ENCODE measurements at places on chromosomes 1 and 21. TPM values are rescaled to one million over a fixed set of nuclear protein-coding genes. Genes with fewer than 3 reads are reported as not detected.
A peak's percentile ranks its signal among the peaks of the same experiment; 100 is the strongest.

Gene NTNG1
- total RNA-seq, result not detected

Gene WNT4
- 0.07 TPM for total RNA-seq

Gene MEX3A
- total RNA-seq, result 0.92 TPM

Gene TTC39A
- total RNA-seq, result 5.1 TPM

DNA sequence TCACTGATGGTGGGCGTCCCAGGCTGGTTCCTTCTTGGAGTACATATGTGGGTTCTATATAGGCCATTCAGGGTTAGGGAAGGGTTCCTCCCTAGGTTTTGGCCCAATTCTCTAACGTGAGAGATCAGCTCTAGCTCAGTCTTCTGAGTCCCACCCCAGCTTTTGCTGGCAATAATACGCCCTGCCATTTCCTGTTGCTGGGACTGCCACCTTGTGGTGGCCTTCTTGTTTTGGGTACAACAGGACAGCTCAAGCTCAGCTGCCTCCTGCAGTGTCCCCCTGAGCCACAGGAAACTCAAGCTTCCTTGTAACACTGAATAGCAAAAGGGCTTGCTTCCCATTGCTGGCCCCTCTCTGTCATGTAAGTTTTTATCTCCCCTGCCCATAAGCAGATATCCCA is 77.8 kb downstream of the BACH1 start:
- no peaks in the 10 kb centered on the region for H3K36me3 ChIP-seq
- H3K27ac ChIP-seq, result no peak overlapping the region
- H3K4me1 ChIP-seq, result no peaks in the 10 kb centered on the region
- H3K4me3 ChIP-seq, result no peak overlapping the region
- peak; percentile 53 for DNase-seq

DNA sequence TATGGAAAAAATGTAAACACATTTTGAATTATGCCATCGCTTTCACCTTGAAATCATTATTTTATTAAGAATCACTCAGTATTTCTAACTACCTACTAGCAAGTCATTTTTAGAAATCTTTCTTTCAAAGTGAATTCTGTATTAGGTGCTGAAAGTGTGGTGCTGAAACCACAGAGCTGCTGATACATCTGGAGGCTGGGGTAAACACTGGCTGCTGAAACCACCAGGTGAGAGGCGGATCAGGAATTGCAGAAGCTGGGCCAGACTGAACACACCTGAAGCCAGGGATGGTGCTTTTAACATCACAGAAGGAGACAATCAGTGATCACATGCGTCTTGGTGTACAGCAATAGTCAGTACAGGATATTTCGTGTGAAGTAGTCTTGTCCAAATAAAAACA is 42.2 kb upstream of the KCNE1 start:
- no peaks in the 10 kb centered on the region for H3K36me3 ChIP-seq
- H3K27ac ChIP-seq, result no peak overlapping the region
- no peaks in the 10 kb centered on the region for H3K27me3 ChIP-seq
- DNase-seq, result no peak
- H3K4me1 ChIP-seq, result no peaks in the 10 kb centered on the region

Data from right lobe of liver (tissue), 6 donors.